ENCODE measurements at places on chromosomes 7 and 10. TPM values are rescaled to one million over a fixed set of nuclear protein-coding genes. Genes with fewer than 3 reads are reported as not detected.

GRCh38 chr7:144489504-144489903 is 86.0 kb upstream of the NOBOX start:
- no peaks in the 10 kb centered on the region for H3K27me3 ChIP-seq
- H3K4me1 ChIP-seq, result no peaks in the 10 kb centered on the region
- H3K27ac ChIP-seq, result no peak overlapping the region
- no peak overlapping the region for H3K4me3 ChIP-seq
- peaks cover 2% of the 10 kb centered on the region for H3K36me3 ChIP-seq

GRCh38 chr7:28069807-28070206 is 110.8 kb downstream of the JAZF1 start:
- peak overlapping the region; percentile 21 for H3K27ac ChIP-seq
- no peaks in the 10 kb centered on the region for H3K36me3 ChIP-seq
- H3K27me3 ChIP-seq, result no peaks in the 10 kb centered on the region

- no peaks in the 10 kb centered on the region for H3K36me3 ChIP-seq
- no peak overlapping the region for H3K27ac ChIP-seq
- H3K4me3 ChIP-seq, result no peak overlapping the region
- no peaks in the 10 kb centered on the region for H3K27me3 ChIP-seq
- DNase-seq, result no peak
Measured at GRCh38 chr7:66013938-66014337, 31.9 kb upstream of the GUSB start.

DNA sequence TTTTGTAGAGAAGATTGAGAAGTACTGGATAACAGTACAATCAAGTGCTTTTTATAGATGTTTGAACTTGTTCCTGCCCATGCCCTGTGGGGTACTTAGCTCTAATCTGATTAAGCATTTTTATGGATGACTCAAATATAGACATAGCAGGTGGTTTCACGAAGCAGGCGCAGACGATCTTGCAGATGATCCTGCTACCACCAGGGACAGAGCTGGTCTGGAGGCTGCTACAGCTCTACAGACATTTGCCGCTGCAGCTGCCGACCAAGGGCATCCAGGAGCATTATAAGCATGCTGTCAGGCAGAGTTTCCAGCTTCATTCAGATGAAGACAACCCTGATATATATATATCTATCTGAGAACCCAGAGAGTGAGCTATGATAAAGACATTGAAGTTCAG is 650.4 kb downstream of the NXPH1 start:
- DNase-seq, result no peak
- H3K27ac ChIP-seq, result no peak overlapping the region
- no peaks in the 10 kb centered on the region for H3K27me3 ChIP-seq
- H3K4me1 ChIP-seq, result no peaks in the 10 kb centered on the region
- H3K36me3 ChIP-seq, result no peaks in the 10 kb centered on the region

- H3K36me3 ChIP-seq, result no peaks in the 10 kb centered on the region
- H3K27me3 ChIP-seq, result no peaks in the 10 kb centered on the region
- no peak overlapping the region for H3K27ac ChIP-seq
- peak overlapping the region; percentile 5 for H3K4me3 ChIP-seq
Measured at GRCh38 chr7:140084142-140084655, 21.4 kb upstream of the PARP12 start.

- H3K36me3 ChIP-seq, result no peaks in the 10 kb centered on the region
- no peaks in the 10 kb centered on the region for H3K27me3 ChIP-seq
- no peaks in the 10 kb centered on the region for H3K4me1 ChIP-seq
- no peak for DNase-seq
Measured at GRCh38 chr7:146892151-146892550, 775.5 kb downstream of the CNTNAP2 start.

DNA sequence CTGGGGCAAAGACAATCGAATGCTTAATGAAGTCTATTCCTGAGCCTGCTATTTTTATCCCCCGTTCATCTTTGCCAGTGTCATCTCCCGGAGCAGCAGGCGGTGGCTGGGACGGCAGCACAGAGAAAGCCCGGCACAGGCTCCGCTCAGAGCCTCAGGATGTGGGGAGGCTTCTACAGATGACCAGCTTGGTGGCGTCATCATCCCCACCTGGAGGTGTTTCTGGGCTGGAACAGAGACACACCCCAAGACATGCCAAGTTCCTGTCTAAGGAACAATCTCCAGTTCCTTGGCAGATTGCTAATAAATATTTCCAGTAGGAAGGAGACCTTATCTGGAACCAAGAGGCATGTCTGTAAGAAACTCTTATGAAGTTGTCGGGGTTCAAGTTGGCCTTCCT is 552.4 kb upstream of the MGMT start:
- H3K36me3 ChIP-seq, result no peaks in the 10 kb centered on the region
- no peaks in the 10 kb centered on the region for H3K27me3 ChIP-seq
- peaks cover 5% of the 10 kb centered on the region for H3K4me1 ChIP-seq
- H3K27ac ChIP-seq, result no peak overlapping the region

- DNase-seq, result no peak
- H3K4me3 ChIP-seq, result no peak overlapping the region
- H3K27ac ChIP-seq, result no peak overlapping the region
- H3K4me1 ChIP-seq, result no peaks in the 10 kb centered on the region
Measured at GRCh38 chr7:97298561-97298960, 181.1 kb downstream of the SDHAF3 start.

MET gene
- 2.4 TPM for total RNA-seq

ASAH2B gene
- total RNA-seq, result 12.0 TPM
